ENCODE measurements at places on chromosomes 3 and 15.

GRCh38 chr3:95588473-95588872, 1225.9 kb upstream of the EPHA6 start:
- DNase-seq, result no peak

DNA sequence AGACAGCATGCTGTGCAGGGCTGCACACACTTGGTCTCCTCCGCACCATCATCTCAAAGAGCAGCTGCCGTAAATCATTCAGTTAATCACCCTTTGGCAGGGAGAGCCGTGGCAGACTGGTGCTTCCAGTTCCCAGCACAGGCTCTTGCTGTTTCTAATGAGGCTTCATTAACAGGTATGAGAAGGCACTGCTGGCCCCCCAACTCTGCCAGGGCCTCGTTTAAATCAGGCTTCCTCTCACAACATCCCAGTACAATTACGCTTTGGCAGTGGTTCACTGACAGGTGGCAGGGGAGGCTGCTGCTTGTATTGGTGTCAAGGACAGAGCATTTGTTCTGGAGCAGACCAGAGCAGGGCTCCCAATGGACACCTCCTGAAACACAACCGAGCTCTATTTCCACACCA, 77.1 kb downstream of the BFSP2 start:
- DNase-seq, result no peak

- DNase-seq, result no peak
These were observed 92.0 kb upstream of the RNU6-1 start for GRCh38 chr15:67931861-67932260.

GRCh38 chr3:48088056-48088748, 72.0 kb upstream of the MAP4 start:
- no peak for DNase-seq

GRCh38 chr3:181316482-181316881, 326.9 kb upstream of the DNAJC19 start:
- no peak for DNase-seq

DNA sequence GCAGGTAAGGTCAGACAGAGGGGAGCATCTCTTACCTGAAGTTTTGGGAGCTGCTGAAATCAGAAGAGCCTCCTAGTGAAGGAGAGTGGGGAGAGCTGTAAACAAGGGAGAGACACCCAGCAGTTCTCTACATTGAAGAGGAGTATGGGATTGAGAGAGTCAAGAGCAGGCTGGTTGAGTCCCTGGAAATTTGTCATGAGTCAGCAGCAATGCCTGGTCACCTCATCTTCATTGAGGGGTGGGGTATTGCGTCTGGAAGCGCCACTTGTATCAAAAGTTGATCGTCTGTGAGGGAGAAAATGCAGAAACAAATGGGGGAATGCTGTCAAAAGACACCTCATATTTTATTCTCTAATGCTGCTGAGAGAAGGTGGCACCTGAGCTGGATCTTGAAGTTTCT, 256.6 kb upstream of the CFAP20DC start:
- no peak for DNase-seq

DNA sequence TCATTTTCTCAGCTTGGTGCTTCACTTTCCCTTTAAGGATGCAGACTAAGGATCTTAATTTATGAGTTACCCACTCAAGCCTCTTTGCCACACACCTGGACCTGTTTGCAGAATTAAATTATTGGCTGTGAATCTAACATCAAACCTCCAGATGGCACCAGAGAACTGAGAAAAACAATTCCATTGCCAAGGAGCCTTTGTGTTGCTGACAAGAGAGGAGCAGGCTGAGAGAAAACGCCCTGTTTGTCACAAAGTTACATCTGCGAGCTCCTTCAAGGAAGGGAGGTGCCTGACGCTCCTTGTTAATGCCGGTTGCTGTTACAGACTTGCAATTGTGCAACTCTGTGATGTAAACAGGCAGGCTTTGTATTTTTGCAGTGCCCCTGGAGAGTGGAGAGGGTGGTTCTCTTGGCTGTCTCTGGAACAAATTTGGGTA, 36.3 kb upstream of the TMC3 start:
- DNase-seq, result peak; percentile 42

All from fibroblast of skin of left biceps (primary cell).